CD4-positive, alpha-beta T cell treated with Interferon gamma for 1 hour (primary cell): ENCODE measurements at places on chromosomes 7 and 10.

DNA sequence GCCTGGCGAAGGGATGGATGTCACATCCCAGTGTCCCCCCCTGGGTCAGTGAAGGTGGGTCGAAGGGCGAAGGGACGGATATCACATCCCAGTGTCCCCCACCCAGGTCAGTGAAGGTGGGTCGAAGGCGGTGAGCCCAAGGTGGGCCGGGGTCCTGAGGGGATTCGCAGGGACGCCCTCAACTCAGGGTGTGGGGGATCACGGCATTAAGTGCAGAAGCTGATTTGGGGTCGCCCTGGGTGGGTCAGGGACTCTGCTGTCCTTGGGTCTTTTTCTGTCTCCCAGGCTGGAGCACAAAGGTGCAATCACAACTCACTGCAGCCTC, 21.9 kb downstream of the ADAP1 start:
- DNase-seq, result no peak

GRCh38 chr7:66336760-66337159, 131.6 kb downstream of the TPST1 start:
- no peak for DNase-seq

- DNase-seq, result no peak
These were observed 54.3 kb downstream of the DLD start for GRCh38 chr7:107945332-107945731.

DNA sequence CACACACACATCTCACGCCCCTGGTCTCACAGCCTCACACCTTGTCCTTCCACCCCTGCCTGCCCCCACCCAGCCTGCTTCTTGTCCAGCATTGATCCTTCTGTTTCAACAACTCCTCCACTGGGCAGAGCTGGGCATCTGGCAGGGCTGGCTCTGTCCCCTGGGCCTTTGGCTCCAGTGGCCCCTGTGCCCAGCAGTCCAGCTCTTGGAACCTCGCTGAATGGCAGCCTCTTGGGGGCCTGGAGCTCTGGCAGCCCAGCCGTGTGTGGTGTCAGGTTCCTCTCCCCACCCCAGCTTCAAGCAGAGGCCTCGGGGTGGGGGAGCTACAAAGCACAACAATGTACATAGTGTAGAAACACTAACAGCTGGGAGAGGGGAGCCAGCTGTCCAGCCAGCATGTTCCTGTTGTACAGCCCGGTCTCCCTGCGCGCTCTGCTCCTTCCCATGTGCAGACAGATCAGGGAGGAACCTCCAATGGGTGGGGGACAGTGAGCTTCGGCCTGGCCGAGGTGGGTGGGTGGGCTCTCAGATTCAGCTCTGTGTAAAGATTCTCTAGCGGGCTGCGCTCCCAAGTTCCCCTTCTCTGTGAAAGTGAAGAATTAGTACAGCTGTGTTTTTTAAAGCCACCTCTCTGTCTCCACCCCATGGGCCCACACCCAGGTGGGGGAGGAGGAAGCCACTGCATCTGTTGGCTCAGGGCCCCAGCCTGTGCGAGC, 19.4 kb downstream of the ZMIZ2 start:
- DNase-seq, result peak; percentile 45

DNA sequence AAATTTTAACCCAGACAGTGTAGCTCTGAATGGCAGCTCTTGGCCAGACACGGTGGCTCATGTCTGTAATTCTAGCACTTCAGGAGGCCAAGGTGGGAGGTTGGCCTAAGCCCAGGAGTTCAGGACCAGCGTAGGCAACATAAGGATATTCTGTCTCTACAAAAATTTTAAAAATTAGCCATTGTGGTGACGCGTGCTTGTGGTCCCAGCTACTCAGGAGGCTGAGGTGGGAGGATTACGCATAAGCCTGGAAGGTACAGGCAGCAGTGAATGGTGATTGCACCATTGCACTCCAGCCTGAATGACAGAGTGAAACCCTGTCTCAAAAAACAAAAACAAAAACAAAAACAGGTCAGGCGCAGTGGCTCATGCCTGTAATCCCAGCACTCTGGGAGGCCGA, 50.0 kb downstream of the SUFU start:
- no peak for DNase-seq

DNA sequence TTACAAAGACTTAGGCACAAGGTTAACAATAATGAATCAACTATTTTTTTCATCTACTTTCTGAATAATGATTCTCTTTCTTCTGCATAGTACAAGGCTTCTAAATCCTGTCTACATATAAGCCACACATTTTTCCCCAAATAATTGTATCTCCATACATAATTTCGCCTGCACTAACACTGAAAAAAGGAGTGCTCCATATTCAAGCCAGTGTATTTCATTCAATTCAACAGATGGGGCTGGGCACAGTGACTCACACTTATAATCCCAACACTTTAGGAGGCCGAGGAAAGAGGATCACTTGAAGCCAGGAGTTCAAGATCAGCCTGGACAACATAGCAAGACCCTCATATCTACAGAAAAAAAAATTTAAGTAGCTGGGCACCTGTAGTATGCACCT, 86.0 kb upstream of the ZNF800 start:
- no peak for DNase-seq
